Fibroblast of skin of left biceps (primary cell): ENCODE measurements at places on chromosomes 3 and 15.

GRCh38 chr3:193997228-193998122 lies 138.5 kb upstream of the HES1 start:
- no peak for DNase-seq

GRCh38 chr15:74937272-74937589 lies 642 bp downstream of the COX5A start:
- no peak for DNase-seq

DNA sequence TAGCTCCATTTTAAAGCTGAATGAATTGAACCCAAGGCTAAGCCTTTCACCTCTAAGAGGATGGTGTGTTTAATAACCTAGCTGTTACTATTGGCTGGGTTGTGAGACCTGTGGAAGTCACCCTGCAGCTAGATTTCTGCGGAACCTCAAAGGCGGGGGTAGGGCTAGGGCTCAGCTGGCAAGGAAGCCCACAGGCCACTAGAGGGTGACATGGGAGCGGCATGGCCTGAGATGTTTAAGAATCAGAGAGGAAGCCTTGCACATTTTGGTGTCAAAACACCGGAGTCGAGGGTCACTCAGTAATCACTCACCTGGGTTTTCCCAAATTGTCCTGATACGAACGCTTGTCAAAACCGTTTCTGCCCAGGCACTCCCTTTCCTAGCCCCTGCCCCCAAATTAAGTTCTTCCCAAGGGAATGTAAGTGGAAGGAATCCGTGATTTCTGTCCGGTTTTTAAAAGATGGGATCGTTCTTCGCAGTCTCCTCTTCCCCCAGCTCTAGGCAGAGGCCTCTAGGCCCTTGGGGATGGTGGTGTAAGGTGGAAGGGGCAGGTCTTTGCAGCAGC lies 3.8 kb upstream of the ACAD9 start:
- DNase-seq, result no peak

GRCh38 chr3:38039101-38039898 lies at the start of gene DLEC1:
TSS of gene DLEC1 (plus strand) at chr3:38039208. CDS start at chr3:38039226, 18 bp downstream.
- no peak for DNase-seq
